IPS DF 19.7 (cell line): ENCODE measurements at places on chromosomes 6 and 20.

GRCh38 chr6:15387118-15387517, 141.2 kb downstream of the JARID2 start:
- no peak for DNase-seq

DNA sequence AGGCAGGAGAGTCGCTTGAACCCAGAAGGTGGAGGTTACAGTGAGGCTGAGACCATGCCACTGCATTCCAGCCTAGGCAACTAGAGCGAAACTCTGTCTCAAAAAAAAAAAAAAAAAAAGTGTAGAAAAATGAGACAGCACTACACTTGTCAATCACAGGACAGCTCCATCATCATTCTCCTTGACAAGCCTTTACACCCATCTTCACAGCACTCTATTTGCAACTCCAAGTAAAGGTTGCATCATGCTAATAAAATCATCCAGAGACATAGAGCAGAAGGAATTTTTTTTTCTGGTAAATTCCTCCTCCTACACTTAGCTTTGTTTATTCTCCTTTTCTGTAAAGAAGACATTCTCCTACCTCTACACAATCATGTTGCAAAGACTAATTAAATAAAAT, 791.0 kb upstream of the HS3ST5 start:
- no peak for DNase-seq

GRCh38 chr6:89154131-89154530, 8.3 kb downstream of the PM20D2 start:
- no peak for DNase-seq

DNA sequence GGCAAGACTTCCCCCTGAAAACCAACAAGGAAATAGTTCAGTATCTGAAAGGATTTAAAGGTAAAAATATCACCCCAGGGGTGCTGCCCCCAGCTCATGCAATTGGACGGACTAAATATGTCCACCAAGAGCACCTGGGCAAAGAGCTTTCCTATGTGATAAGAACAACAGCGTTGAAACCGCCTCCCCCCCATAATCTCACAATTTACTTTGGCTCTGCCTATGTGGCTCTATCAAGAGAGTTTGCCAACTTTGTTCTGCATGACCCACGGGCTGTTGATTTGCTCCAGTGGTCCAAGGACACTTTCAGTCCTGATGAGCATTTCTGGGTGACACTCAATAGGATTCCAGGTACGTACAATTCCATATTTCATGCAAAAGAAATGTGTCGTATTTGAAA, 35.8 kb downstream of the GCNT2 start:
- no peak for DNase-seq
